Right cardiac atrium (tissue), 5 donors: ENCODE measurements at places on chromosomes 4 and X. TPM values are rescaled to one million over a fixed set of nuclear protein-coding genes. Genes with fewer than 3 reads are reported as not detected.
A peak's percentile ranks its signal among the peaks of the same experiment; 100 is the strongest.

GRCh38 chr4:155908187-155909139, 5.0 kb downstream of the TDO2 start:
- no peak for DNase-seq

GRCh38 chr4:108763226-108763593, 357 bp upstream of the ETNPPL start:
- DNase-seq, result no peak

DNA sequence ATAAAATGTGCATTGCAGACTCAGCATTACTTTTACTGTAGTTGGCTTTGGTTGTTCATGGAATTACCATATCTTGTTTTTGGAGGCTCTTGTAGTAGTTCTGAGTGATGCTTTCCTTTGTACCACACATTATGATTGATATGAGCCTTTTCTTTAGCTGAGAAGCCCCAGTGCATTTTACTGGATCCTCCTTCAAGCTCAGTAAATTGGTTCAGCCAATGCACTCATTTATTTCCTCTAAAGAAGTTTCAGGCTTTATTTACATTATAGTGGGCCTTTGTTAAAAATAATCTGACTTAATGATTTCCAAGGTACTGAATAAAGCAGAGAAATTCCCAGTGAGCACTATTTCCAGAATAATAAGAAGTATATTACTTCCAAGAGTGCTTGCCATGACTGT, 21.8 kb downstream of the UPRT start:
- DNase-seq, result no peak

- DNase-seq, result no peak
Observed at GRCh38 chr4:168634276-168634802, 137.5 kb downstream of the PALLD start.

The CFAP47 gene
- total RNA-seq, result not detected

- DNase-seq, result no peak
Observed at GRCh38 chr4:40623707-40624106, 6.0 kb downstream of the RBM47 start.

DNA sequence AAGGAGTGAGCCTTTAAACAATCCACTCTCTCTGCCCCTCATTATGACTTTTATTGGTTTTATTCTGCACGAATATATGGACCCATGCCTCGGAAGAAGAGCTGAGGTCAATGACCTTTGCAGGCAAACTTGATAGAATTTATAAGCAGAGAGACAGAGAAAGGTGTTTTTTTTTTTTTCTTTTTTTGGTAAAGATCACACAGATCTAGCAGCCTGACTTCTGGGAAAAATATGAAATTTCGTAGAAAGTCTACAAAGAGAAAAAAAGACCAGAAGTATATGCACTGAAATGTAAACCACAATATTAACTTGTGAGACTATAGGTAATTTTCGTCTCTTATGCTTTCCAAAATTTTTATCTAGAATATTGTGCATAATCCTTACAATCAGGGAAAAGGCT, 61.6 kb downstream of the LEF1 start:
- DNase-seq, result no peak

DNA sequence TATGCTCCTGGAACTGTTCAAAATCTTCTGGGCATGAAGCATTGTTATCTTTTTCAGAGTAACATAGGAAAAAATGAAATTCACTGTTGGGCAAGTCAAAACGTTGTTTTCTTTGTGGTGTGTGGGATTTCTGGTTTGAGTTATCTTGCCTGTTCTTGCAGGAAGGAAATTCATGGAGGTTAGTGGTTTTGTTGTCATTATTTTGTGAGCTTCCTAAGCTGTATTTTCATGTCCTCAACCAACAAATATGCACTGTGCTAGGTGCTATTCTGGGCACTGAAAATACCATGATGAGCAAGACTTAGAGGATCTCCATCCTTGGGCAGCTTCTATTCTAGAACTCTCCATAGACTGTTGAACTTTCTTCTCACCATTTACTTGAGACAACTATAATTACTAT, 16.9 kb downstream of the SPINK2 start:
- DNase-seq, result no peak

The PTCHD1 gene
- total RNA-seq, result 0.21 TPM

The PNCK gene
- 12.0 TPM for total RNA-seq

DNA sequence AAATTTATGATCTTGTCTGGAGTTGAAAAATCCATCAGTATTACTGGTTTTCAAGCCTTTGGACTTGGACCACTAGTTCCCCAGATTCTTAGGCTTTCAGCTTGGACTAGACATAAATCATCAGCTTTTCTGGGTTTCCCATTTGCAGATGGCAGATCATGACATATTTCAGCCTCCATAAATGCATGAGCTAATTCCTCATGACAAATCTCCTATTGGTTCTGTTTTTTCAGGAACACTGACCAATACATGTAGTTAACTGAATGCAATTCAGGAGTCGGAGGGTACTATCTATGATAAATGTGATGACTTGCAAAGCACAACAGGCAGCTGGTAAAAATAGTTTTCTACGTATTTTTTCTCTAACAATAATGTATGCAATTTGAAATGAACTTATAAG, 635.6 kb downstream of the TRAM1L1 start:
- no peak for DNase-seq

The PAGE1 gene
- not detected for total RNA-seq

The NWD2 gene
- not detected for total RNA-seq

The GAB1 gene
- 59.7 TPM for total RNA-seq

GRCh38 chrX:92260102-92260501, 480.9 kb downstream of the PCDH11X start:
- DNase-seq, result no peak

The NOP14 gene
- 19.0 TPM for total RNA-seq

DNA sequence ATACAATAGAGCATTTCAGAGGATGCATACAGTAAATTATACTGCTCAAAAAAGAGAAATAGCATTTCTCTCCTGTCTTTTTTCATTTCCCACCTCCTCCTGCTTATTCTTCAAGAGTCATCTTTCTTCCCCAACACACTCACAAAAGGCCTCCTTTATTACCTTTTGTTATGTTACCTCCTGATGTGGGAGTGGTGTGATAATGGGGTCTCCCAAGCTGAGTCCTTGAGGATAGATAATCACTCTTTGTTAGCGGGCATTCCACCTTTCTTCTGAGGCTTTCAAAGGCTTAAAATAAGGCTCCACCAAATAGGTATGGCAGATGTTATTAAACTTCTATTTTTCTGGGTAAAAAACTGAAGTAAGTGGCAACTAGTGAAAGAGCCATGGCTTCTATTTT, 159.8 kb downstream of the CPEB2 start:
- DNase-seq, result no peak

GRCh38 chrX:111503485-111503993, 7.9 kb upstream of the SERTM2 start:
- no peak for DNase-seq

GRCh38 chr4:7436256-7436655, 1.5 kb upstream of the PSAPL1 start:
- DNase-seq, result no peak

DNA sequence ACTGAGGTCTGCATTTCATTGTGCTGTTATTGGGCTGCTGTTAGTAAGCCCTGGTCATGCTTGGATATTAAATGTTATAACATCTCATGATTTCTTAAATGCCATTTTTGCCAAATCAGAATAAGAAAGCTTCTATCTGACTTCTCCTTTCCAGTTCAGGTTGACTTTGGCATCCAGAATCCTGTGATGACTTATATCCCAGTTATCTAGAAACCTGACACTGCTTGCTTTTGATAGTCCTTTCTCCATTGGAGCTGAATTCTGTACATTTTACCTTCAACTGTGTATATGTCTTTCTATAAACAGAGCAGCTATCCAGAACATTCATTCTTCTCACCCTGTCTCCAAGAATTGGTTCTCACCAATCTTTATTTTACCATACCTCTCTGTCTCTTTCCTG, 257.7 kb upstream of the GNPDA2 start:
- no peak for DNase-seq

DNA sequence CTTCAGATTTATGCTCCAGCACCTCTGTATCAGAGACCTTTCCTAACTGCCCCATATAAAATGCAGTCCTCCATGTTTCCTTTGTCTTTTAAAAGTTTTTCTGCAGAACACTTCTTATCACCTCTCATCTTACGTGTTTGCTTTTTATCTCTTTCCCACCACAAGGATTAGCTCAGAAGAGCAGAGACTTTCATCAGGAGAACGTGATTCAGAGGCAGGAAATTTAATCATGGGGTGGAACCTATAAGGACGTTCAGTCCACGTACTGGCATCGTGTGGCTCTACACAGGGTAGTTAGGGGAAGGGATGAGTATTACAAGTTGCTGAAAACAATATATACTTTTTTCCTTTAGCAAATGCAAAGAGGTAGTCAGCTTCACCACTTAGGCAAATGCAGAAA, 98.7 kb downstream of the SORBS2 start:
- DNase-seq, result no peak

GRCh38 chr4:188822698-188823097, 683.5 kb downstream of the TRIML1 start:
- no peak for DNase-seq

GRCh38 chr4:7964890-7965662, 25.4 kb upstream of the AFAP1 start:
- peak; percentile 75 for DNase-seq

DNA sequence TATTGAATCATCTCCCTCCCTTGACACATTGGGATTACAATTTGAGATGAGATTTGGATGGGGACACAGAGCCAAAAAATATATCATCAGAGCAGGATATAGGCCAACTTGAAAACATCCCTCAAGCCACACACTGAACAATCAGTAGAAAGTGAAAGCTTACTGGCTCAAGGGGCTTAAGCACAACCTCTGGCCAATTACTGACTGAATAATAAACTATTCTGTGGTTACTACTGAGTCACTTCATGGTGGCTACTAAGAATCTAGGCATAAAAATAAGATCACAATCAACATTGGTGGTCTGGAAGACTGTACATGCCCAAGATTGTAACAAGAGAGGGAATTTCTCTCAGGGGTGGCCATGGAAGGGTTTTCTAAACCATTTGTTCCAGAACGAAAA, 27.4 kb upstream of the GPR174 start:
- DNase-seq, result no peak

DNA sequence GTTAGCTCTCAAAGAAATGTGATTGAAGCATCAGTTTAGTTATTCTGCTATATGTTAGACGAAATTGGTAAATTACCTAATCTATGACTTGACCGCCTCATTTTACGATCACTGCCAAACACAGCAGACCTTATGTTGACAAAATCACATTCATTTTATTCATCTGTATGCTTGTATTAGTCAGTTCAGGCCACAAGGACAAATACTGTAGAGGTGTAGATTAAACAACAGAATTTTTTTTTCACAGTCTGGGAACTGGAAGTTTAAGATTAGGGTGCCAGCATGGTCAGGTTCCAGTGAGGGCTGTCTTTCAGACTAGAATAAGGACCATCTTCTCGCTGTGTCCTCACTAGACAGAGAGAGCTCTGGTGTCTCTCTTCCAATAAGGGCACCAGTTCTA, 177.1 kb downstream of the NWD2 start:
- no peak for DNase-seq

GRCh38 chrX:47218920-47219815, 687 bp downstream of the CDK16 start:
- peak; percentile 82 for DNase-seq

The BEX5 gene
- total RNA-seq, result 4.7 TPM

DNA sequence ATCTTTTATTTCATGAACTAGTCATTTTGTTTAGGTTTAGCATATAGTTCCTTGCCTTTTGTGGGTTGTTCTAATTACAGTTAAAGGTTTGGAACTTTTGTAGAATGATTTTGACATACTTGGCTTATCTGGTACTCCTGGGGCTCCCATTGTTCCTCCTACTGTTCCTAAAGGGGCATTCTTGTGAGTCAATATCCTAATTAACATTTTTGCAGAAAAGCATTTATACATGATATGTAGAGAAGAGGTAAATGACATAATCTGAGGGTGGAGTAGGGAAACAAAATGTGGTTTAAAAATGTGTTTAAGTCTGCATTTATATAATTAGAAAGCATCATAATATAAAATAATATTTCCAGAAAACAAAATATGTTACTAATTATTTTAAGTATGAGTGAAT, 529.2 kb downstream of the FAT4 start:
- no peak for DNase-seq

- DNase-seq, result peak; percentile 67
Observed at GRCh38 chrX:51496501-51497291, at the start of gene NUDT11. Gene NUDT11, minus strand, starts transcription at chrX:51496592. Its CDS starts 148 bp downstream, at chrX:51496444.

- peak; percentile 83 for DNase-seq
Observed at GRCh38 chr4:92305148-92305877, 1.5 kb downstream of the GRID2 start.

DNA sequence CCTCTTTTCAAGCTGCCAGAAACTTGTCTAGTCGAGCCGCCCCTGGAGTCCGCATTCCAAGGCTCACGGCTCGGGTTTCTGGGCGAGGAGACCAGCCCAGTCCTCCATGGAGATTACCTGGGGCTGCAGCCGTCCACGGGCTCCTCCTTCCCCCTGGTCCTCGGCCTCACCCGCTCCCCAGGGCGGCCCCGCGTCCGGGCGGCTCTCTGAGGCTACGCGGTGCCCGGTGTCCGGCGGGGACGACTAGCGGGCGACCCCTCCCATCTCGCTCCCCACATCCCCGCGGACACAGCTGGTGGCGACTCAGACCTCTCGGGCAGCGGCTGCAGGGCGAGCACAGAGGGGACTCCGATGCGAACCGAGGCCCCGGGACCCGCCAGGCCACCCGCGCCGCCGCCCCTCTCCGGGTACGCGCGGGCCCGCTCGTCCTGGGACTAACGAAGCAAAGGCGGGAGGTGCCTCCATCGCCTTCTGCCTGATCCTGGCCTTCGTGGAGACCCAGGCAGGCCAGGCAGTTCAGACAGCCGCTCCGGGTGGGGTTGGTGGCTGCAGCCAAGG, 159.4 kb downstream of the TRAM1L1 start:
- DNase-seq, result peak; percentile 3

The APBB2 gene
- total RNA-seq, result 36.6 TPM

The CFP gene
- total RNA-seq, result 7.5 TPM

The HSFX1 gene
- total RNA-seq, result 1.9 TPM

The PABPC1L2B gene
- total RNA-seq, result not detected

- peak; percentile 74 for DNase-seq
Observed at GRCh38 chr4:75547647-75548387, 8.0 kb upstream of the ODAPH start.

The PPP2R2C gene
- 2.6 TPM for total RNA-seq

- DNase-seq, result no peak
Observed at GRCh38 chr4:187944179-187944578, 51.4 kb upstream of the ZFP42 start.

The EGFL6 gene
- not detected for total RNA-seq
